ENCODE measurements at places on chromosomes 12 and 14.

DNA sequence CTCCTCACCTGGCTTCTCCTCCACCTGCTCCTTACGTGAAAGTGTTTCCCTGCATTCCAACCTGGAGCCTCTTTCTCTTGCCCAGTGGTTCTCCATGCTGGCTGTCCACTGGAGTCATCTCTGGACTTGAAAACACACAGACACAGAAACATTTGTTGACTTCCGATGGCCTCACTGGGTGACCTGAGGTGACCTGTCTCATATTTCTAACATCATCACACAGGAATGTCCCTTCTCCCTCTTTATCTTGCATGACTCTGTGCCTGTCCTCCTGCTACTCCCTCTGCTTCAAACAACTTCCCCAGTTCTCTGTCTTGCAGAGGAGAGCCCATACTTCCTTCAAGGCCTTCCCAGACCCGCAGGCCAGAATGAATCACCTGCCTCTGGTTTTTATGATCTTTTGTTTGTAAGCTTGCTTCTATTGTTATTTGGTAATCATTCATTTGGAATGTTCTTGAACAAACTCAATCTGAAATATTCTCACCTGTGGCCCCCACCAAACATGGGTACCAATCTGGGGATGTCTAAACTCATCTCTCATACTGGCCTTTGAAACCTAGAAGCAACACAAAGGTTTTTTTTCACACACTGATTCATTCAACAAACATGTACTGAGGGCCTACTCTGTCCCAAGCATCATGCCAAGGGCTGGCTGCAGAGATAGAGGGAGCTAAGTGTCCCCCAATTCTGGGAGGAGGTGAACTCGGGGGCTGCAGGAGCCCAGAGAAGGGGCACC is 9.7 kb upstream of the RIN3 start:
- peak; percentile 90 for DNase-seq

- DNase-seq, result no peak
Measured at GRCh38 chr12:57620936-57621496, 9.8 kb downstream of the ARHGEF25 start.

GRCh38 chr14:99774556-99775307 is 18.5 kb upstream of the EML1 start:
- DNase-seq, result no peak

DNA sequence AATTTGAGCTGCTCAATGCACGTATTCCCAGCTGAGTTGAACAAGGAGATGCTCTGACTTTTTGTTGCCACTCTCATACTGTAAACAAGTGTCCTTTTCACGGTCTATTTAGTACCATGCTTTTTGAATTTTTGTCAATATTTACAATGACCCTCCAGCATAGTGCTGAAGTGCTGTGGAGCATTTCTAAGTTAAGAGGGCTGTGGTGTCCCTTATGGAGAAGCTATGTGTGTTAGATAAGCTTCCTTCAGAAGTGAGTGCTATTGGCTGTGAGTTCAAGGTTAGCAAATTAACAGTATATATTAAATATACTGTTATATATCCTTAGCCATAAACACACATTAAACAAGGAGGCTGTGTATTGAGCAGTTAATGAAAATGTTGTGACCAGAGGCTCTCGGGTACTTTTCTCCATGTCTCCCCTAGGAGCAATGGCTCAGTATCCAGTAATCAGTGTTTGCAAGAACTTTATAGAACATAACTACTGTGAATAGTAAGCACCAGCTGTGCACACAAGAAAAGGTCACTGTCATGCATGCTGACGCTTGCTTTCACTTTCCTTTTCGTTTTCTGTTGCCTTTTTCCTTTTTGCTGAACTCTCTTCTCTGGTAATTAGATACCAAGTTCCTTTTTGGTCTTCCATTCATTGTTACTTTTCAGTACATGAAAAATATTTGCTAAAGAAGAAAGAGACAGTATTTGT is 187.2 kb upstream of the NEDD1 start:
- no peak for DNase-seq

DNA sequence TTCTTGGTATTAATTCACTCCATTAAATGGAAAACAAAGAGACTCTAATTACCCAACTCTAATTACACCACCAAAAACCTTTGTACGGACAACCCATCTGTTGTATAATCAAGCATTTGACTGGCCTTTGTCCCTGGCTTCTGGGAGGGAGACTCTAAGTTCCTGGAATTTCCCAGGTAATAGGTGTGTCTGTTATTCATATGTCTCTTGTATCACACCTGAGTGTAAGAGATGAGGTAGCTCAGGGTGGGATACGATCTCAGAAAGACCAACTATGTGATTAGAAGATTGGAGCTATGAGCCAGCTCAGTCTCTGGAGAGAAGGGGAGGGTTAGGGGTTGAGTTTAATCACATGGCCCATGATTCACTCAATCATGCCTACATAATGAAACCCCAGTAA is 94.7 kb upstream of the PLXNC1 start:
- DNase-seq, result no peak

- DNase-seq, result no peak
Measured at GRCh38 chr14:52283099-52283498, 15.6 kb downstream of the PTGDR start.

DNA sequence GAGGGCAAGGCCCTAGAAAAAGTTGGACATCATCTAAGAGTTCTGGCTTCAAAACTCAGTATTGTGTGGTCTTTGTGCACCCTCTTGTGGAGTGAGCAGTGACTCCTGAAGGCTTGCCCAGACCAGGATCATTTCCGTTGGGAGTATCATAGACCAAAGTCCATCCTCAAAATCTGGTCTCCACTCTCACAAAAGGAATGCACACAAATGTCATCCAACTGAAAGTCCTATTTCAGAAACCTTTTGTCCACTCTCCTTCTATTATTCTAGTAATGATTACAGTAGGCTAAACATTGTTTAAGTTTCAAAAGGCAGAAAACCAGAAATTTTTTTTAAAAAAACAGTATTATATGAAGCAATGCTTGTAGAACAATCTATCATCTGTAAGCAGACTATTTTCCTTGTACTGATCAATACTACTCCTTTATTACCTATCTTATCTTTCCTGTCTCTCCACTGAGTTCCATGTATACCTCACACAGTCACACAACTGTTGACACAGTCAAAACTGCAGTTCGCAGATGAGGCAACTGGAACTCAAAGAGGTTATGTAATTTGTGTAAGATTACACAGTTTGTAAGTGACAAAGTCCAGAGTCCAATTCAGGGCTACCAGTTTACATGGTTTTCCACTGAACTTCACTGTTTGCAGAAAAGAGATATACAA is 41.4 kb downstream of the COX16 start:
- peak; percentile 84 for DNase-seq

GRCh38 chr12:32400114-32400672 is 835 bp downstream of the FGD4 start:
- no peak for DNase-seq

GRCh38 chr12:5899675-5900074 is 45.4 kb downstream of the ANO2 start:
- no peak for DNase-seq

- DNase-seq, result peak; percentile 30
Measured at GRCh38 chr12:15662303-15662980, 126.7 kb downstream of the EPS8 start.

GRCh38 chr14:68671909-68672308 is 121.0 kb downstream of the ZFP36L1 start:
- DNase-seq, result no peak

DNA sequence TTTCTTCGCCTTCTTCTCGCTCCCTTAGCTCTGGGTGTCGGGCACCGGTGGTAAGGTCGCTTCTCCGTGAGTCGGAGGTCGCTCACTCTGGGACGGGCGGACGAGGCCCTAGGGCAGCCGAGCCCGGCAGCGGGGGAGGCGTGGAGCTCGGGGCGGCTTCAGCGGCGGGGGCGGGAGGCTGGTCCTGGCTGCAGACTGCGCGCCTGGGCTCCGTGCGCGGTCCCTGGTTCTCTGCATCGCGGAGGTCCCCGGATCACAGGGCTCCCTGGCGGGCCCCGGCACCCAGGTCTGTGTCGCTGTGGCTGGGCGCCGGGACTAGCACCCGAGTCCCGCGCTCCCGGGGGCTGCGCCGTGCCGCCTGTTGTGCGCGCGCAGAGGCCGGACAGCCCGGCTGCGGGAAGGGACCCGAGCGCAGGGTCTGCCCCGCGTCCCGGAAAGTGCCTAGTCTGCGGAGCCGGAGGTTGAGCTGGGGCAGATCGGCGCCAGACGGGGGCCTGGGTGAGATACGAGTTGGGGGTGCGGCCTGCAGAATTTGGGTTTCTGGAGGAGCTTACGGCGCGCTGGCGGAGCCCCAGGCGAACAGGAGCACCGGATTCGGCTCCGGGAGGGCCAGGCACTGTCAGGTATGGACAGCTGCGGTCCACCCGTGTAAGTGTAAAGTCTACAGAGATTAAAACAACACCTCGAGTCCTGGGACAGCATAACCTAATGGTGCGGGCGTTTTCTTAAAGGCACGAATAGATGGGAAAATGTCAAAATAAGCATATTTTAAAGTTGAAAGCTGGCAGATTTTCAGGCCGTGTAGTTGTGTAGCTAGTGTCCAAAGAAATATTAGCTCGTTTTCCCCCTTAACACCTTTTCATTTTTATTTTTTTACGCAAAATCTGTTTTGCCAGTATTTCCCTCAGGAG is 713 bp downstream of the FRMD6 start:
- no peak for DNase-seq

DNA sequence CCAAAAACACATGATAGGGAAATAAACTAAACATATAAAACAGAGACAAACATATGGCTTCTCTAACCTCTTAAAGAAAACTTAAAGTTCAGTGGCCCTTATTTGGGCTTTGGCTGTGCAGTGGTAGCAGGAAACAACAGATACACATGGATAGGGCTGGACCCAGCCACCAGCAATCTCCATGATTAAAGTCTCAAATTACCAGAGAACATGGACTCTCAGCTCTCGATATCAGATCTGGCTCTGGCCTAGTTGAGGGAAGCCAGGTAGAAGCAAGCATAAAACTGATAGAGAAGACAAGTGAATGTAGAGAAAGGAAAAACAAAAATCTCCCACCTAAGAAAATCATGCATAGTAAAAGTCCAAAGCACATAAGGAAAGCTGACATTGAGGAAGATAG is 164.8 kb downstream of the ITPR2 start:
- no peak for DNase-seq

GRCh38 chr14:56210571-56210970 is 92.4 kb downstream of the PELI2 start:
- no peak for DNase-seq

DNA sequence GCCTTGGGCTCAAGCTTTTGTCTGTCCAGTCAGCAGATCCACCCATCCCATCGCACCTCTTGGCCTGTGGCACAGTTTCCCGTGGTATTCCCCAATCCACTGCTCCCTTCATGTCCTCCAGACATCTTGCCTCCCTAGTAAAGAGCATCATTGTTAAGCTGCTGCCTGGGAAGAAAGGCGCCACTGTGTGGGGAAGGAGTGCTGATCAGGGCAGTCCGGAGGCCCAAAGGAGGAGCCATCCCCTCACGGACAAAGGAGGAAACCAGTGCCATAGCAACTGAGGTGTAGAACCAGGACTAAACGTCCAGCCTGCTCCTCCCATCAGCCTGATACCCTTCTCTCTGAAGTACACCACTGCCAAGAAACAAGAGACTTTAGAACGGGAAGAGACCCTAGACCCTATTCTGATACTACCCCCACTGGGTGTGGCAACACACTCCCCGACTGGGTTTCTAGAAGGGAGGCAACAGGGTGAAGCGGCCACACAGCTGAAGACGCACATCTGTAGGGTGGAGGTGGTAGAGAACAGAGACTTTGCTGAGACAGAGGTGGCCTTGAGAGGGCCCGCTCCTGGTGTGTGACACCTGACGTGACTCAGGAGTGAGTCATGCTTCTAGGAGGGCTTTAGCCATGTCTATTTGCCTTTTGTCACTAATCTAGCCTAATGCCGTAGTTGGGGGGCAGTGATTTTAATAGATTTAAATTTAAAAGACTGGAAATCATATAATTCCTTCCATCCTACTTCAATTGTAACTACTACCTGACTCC is 185.0 kb downstream of the DPF3 start:
- DNase-seq, result no peak

GRCh38 chr14:99134516-99135046 is 137.4 kb downstream of the BCL11B start:
- no peak for DNase-seq

DNA sequence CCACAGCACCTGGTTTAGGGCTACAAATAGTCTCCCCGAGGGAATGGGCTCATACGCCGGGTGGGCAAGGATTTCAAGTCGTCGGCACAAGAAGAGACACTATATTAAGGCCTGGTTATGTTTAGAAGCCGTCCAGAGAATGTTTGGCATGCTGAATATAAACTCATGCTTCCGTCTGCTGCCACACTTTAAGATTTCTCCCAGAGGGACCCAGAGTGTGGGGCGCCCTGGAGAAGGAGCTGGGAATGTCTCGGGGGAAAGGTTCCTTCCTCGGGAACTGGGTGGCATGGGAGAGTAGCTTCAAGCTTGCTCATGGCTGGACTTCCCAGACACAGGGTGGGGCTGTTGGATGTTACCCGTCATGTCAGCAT is 295.7 kb downstream of the CACNA1C start:
- DNase-seq, result no peak

DNA sequence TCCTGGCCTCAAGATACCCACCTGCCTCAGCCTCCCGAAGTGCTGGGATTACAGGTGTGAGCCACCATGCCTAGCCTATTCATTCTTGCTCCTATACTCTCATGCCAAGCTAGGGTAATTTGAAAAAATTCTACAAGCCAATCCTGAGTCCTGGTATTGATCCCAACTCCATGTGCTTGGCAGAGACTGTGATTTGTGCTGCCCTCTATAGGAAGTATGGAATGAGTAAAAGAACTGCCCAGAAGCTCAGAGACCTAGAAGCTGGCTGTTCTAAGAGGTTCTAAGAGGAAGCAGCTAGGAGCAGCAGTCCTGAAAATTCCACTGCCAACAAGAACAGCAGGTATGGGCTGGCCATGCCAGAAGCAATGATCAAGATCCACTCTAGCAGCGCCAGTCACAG is 402.5 kb downstream of the PCNX1 start:
- DNase-seq, result peak; percentile 26

GRCh38 chr14:104877806-104878550 is 12.9 kb downstream of the CEP170B start:
- no peak for DNase-seq

- DNase-seq, result no peak
Measured at GRCh38 chr12:52123487-52124186, 44.1 kb downstream of the SMIM41 start.

DNA sequence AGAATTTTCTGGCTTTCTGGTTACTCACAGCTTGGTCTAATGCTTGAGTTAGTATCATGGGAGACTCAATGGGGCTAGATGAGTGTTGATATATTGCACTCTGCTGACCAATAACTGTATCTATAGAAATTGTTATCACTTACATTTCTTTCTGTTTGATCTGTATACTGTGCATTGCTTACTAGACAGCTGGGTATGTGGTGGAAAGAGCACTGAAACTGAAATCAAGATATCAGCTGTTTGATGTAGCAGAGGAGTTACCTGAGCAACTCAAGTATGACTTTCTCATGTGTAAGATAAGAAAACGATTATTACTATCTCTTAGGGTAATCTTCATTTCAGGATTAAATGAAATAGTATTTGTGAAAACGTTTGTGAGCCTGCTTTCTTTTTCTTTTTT is 183.0 kb downstream of the SLC15A5 start:
- no peak for DNase-seq

GRCh38 chr12:47900131-47901062 is 4.4 kb downstream of the VDR start:
- no peak for DNase-seq

GRCh38 chr14:65164068-65164824 is 61.9 kb upstream of the MAX start:
- DNase-seq, result peak; percentile 90

GRCh38 chr12:116818341-116818856 is 62.8 kb downstream of the HRK start:
- DNase-seq, result no peak

GRCh38 chr12:3135522-3136461 is 58.6 kb downstream of the TSPAN9 start:
- DNase-seq, result peak; percentile 95

Data from HTR-8/SVneo (cell line).